ENCODE measurements at places on chromosomes 13 and 19. TPM values are rescaled to one million over a fixed set of nuclear protein-coding genes. Genes with fewer than 3 reads are reported as not detected.

The MCEMP1 gene
- 0.14 TPM for polyA plus RNA-seq

The STARD13 gene
- polyA plus RNA-seq = 33.0 TPM

The ZNF763 gene
- 9.1 TPM for polyA plus RNA-seq

The NKG7 gene
- polyA plus RNA-seq = 1.7 TPM

The ATCAY gene
- polyA plus RNA-seq = 0.39 TPM

The KIR3DL2 gene
- polyA plus RNA-seq = not detected

The LENG9 gene
- 3.3 TPM for polyA plus RNA-seq

The FBXL3 gene
- 63.4 TPM for polyA plus RNA-seq

The ZNF530 gene
- polyA plus RNA-seq = 6.3 TPM

- no peak for DNase-seq
Measured at GRCh38 chr19:12790628-12791344, 500 bp upstream of the JUNB start.

DNA sequence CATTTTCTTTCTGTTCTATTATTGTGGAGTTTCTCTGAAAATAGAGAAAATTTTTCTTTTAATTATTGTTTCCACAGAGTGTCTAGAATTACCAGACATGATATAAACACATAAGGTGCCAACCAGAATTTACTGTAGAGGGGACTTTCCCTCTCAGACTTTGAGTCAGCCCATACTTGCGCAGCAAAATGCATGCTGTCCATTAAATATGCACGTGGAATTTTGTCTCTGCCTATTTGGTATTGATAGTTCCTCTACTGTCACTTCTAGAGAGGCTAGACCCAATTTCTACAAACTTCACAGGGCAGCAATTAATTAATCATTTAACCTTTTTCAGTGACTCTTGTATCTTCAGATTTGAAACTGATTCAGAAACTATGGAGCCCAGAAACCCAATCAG, 8.9 kb downstream of the ZNF93 start:
- no peak for DNase-seq

DNA sequence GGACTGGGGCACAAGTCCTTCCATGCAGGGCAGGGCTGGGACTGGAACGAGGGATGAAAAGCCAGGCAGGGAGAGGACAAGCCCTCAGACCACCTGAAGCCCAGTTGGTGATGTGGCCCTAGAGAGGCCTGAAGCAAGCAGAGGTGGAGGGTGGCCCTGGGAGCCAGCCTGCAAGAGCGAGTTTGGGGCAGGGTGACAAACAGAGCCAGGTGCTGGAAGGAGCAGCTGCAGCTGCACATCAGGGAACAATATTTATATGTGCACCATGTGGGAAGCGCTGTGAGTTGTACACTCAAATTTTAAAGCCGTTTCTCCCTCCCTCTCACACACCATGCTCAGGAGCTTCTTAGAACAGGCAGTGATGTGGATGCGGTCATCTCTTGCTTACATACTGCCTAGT, 67.8 kb downstream of the FGF9 start:
- no peak for DNase-seq

DNA sequence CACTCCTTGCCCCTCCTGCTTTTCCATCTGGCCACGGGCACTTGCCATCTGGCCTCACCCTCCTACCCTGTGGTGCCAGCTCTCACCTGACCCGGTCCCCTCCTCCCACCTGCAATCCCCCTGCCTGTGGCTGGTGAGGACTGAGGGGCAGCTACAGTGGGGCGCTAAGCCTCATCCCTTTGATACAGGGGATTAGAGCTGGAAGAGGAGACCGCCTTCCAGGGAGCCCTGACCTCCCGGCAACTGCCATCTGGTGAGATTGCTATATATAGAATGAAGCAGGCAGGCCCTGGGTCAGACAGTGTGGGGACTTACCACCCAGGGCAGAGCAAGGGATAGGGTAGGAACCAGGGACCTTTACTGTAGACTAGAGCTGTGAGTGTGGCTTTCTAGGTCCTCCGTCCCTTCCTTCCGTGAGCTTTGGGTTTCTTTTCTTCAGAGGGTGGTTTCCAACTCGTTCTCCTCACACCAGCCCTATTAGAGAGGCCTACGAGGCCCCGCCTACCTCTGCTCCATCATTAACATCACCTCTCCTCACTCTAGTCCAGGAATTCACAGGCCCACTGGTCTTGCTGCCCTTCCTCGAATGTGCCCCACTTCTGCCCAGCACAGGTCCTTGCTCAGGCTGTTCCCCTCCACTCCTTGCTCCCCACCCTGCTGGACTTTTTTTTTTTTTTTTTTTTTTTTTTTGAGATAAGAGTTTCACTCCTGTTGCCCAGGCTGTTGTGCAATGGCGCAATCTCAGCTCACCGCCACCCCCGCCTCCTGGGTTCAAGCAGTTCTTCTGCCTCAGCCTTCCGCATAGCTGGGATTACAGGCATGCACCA, 7.7 kb downstream of the KASH5 start:
- no peak for DNase-seq

- DNase-seq = no peak
Measured at GRCh38 chr13:32840989-32841713, 175.1 kb upstream of the KL start.

DNA sequence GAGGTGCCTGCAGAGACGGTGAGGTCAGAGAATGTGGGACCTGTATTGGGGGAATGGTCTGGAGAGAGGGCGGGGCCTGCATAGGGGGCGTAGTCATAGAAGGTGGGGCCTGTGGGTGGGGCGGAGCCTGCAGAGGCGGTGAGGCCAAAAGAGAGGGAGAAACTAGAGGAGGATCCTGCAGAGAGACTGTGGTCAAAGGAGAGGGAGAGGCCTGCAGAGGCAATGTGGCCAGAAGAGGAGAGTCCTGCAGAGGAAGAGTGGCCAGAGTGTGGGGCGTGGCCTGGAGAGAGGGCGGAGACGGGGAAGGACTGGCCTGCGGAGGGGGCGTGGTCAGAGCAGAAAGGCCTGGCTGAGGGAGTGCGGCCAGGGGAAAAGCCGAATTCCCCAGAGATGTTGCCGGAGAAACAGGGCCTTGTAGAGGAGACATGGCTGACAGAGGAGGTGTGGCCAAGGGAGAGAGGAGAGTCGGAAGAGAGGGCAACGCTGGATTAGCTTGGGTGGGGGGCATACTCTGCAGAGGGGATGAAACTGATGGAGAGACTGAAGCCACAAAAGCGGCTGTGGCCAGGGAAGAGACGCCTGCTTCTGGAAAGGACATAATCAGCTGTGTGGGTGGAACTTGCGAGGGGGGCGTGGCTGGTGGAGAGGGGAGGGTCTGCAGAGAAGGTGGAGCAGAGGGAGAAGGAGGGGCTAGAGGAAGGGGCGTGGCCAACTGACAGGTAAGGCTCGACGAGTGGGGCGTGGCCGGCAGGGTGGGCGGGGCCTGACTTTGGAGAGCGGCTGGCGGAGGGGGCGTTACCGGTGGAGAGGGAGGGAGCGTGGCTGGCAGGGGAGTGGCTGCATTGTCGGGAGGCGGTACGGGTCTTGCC, 2.5 kb downstream of the PRR36 start:
- peak; percentile 48 for DNase-seq

- no peak for DNase-seq
Measured at GRCh38 chr19:13428352-13428751, 77.9 kb downstream of the CACNA1A start.

DNA sequence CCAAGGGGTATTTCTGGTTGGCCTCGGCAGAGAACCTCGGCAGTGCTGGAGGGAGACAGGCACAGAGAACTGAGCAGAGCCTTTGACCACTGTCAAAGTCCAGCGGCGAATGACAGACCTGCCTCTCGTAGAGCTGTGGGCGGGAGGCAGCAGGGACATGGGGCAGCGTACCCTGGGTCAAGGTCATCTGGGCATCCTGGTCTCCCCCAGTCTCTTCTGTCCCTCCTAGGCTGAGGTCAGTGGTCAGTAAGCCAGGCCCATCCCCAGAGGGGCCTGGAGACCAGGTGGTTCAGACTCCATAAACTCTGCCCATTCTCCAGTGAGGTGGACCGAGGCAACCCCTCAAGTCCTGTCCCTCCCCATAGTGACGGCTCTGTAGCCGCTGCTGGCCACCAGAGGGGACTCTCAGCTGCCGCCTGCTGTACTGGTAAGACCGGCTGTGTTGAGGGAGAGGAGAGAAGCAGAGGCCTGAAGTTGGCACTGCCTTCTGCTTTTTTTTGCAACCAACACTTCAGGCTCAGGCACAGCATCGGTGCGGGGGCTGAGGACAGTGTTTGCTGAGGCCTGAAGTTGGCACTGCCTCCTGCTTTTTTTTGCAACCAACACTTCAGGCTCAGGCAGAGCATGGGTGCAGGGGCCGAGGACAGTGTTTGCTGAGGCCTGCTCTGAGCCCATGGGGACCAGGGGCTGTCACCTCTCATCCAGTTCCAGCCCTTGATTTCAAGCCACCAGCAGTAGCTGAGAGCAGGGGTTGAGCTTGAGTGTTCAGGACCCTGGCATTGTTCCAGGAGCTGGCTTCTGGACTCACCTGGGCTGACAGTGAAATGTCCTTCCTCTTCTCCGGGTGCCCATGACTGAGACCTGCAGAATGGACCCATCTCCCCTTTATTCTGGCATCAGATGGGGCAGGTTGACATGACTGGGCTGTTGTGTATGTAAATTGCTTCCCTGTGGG, at the start of gene PGLYRP2:
Gene PGLYRP2 (minus strand): TSS at position 111 of the 955 bp plus-strand sequence. CDS start 130 bp downstream, outside the sequence.
- no peak for DNase-seq

DNA sequence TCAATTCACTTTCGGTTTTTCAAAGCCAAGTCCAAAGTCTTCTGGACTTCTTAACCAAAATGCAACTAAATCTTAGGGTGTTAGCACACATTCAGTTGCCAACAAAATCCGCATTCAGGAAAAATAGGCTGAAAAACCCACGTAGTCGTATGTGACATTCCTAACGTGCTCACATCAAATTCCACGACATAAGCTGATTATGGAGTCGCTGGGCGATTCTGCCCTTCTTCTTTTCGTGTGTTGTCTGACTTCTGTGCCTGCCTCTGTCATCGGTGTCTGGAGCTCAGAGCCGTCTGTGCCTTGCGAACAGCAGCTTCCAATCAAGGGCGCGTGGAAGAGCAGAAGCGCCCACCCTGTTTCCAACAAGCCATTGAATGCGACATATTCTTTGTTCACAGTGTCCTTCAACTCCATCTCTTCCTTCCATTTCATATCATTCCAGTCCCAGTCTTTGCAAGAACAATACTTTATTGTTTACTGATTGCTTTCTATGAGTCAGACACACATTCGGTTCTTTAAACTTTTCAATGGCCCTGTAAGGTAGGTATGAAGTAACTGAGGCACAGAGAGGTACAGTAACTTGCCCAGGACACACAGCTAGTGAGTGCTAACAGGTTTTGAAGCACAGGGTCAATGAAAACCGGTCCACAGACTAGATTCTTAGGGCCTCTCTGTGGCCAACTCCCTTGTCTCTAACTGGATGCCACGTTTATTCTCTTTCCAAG, 8.2 kb upstream of the ZNF507 start:
- no peak for DNase-seq

DNA sequence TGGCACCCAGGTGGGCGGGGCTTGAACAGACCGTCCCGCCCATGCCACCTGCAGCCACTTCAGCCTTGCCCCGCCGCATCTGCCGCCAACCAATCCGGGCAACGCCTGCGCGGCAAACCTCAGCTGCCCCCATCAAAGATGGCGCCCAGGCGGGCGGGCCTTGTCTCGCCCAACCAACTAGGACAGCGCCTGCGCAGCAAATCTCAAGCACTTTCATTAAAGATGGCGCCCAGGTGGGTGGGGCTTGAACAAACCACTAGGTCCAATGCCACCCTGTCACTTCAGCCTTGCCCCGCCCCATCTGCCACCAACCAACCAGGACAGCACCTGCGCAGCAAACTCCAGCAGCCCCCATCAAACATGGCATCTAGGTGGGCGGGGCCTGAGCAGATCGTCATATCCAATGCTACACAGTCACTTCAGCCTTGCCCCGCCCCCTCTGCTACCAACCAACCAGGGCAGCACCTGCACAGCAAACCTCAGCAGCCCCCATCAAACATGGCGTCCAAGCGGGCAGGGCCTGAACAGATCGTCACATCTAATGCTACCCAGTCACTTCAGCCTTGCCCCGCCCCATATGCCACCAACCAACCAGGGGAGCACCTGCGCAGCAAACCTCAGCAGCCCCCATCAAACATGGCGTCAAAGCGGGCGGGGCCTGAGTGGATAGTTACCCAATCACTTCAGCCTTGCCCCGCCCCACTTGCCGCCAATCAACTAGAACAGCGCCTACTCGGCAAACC, 1.4 kb downstream of the PEG3 start:
- DNase-seq = peak; percentile 94

GRCh38 chr13:48158915-48159314, 64.0 kb upstream of the MED4 start:
- no peak for DNase-seq

DNA sequence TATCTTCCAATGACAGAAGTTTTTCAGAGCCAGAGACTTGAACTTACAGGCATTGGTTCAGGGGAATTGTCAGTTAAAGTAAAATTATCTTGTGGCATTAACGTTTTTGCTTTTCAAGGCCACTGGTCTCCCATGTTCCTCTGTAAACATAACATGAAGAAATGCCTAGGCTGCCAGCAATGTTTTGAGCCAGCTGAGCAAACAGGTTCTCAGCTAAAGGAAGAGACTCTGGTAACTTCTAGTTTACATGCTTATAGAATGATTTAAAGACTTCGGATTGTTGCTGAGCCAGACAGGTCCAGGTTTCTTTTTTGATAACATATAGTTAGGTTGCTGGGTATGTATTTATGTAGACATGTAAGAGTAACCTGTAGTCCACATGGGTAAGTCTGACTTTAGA, 35.7 kb downstream of the ZNF493 start:
- DNase-seq = no peak

- peak; percentile 25 for DNase-seq
Measured at GRCh38 chr19:16258440-16258903, 60.8 kb downstream of the AP1M1 start.

GRCh38 chr19:45553464-45553863, 31.1 kb downstream of the OPA3 start:
- DNase-seq = peak; percentile 41

- DNase-seq = no peak
Measured at GRCh38 chr19:53554804-53555203, 16.9 kb downstream of the ZNF331 start.

GRCh38 chr13:35977060-35977459, 154.1 kb downstream of the DCLK1 start:
- no peak for DNase-seq

GRCh38 chr13:99812625-99813024, 158.9 kb downstream of the ZIC5 start:
- DNase-seq = no peak

GRCh38 chr13:109782823-109783431, 3.5 kb downstream of the IRS2 start:
- DNase-seq = no peak

DNA sequence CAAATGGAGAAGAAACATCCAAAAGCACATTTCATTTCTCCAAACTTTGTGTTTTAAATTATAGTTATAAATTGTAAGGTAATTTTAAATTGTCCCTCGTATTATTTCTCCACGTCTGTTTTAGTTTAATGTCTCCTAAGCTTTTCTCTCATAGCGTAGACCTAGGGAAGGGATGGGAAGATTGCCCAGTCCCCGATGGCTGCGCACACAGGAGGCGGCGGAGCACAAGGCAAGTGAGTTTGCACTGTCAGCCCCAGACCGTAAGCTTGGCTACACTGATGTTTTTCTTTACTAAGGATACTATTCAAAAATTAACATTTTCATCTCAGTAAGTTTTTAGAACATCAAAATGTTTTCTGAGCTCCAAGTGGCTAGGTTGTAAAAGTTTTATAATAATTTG, 72.3 kb downstream of the GPR12 start:
- no peak for DNase-seq
